GM12892 (cell line): ENCODE measurements at places on chromosomes 5 and 9.

GRCh38 chr5:178291161-178291561, 58.6 kb upstream of the PHYKPL start:
- DNase-seq, result no peak

DNA sequence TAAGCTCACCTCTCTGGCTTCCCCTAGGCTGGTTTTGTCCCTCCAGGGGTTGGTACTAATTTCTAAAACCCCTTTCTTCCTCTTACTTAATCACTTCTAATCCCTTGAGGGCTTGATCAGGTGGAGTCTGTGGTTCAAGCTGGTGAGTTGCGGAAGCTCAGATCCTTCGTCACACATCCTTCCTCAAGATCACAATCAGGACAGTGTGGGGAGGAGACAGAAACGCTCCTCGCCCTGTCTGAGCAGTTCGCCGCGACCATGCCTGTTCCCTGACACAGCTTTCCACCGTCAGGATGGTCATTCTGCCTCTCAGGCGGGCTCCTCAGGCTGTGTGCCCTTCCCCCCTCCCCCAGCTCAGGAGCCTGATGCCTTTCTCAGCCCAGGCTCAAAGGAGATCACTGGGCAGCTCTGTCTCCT, 24.3 kb downstream of the CPLX2 start:
- no peak for DNase-seq

- no peak for DNase-seq
Observed at GRCh38 chr9:30235068-30235467, 2149.4 kb upstream of the ACO1 start.

- no peak for DNase-seq
Observed at GRCh38 chr5:81556809-81557208, 162.9 kb upstream of the ACOT12 start.

- no peak for DNase-seq
Observed at GRCh38 chr5:56517011-56517416, 283.9 kb upstream of the ANKRD55 start.

DNA sequence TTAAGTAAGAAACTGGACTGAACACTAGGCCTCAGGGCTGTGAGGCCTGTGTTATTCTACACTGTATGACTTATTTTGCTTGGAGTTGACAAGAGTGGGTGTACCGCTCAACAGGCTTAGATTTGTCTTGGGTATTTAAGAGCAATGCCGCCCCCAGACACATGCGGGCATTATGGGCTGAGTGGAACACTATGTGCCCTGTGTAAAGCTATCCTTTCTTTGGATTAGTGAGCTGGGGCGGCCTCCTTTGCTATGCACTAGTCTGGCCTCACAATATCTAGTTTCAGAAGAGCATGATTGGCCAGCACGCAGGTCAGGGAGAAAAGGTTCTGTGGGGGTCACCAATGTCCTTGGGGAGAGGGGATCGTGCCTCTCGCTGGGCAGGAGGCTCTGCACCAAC, 206.3 kb upstream of the GDNF start:
- DNase-seq, result no peak

DNA sequence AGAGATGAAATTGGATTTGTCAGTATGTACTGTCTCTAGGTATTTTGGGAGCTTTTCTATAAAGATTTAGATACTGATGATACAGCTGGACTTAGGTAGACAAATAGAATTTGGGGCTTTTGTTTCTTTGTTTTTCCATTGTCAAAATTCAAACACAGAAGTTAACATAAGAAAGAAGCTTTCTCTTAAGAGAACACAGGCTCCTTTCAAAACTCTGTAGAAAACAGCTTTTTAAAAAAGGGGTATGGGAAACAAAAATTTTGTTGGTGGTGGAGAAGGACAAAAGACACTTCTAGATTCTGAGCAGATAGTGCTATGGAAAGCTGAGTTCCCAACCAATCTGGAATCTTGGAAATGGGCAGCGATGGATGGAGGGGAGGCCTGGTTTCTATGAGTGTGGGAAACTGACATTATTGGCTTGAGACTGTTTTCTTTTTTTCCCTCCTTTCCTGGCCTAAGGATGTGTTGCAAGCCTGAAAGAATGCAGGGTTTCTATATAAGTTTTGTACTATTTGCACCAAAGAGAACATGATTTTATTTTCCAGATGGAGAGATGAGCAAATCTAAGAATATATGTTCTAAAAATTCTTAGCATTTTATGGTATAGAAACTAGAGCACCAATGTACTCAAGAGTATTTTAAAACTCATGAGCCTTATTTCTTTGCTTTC, 240.0 kb downstream of the PRR16 start:
- DNase-seq, result no peak
